Activated effector memory CD4-positive, alpha-beta T cell treated with anti-CD3 and anti-CD28 coated beads, Interleukin-2, amount 50 U/mL, for 16 hours (primary cell): ENCODE measurements at places on chromosomes 13 and 19.

DNA sequence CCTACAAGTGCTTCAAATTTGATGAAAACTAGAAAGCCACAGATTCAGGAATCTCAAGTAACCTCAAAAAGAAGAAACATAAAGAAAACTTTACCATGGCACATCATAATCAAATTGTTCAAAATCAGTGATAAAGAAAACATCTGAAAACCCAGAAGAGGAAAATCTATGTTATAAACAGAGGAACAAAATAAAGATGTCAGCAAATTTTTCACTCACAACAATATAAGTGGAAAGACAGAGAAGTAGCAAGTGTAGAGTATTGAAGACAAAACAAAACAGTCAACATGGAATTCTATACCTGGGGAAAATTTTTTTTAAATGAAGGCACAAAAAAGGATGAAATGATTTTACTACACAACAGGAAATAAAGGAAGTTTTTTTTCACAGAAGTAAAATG lies 470.9 kb downstream of the DACH1 start:
- DNase-seq = no peak

DNA sequence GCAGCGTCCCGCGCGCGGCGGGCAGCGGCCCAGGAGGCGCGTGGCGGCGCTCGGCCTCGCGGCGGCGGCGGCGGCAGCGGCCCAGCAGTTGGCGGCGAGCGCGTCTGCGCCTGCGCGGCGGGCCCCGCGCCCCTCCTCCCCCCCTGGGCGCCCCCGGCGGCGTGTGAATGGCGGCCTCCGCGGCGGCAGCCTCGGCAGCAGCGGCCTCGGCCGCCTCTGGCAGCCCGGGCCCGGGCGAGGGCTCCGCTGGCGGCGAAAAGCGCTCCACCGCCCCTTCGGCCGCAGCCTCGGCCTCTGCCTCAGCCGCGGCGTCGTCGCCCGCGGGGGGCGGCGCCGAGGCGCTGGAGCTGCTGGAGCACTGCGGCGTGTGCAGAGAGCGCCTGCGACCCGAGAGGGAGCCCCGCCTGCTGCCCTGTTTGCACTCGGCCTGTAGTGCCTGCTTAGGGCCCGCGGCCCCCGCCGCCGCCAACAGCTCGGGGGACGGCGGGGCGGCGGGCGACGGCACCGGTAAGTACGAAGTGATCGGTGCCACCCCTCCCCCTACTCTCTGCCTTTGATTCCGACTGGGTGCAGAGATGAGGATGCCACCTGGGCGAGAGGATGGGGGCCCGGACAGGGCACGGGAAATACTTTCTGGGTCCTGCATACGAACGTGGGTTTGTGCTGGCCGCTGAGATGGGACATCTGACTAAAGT lies 874 bp downstream of the TRIM28 start:
- DNase-seq = peak; percentile 92

DNA sequence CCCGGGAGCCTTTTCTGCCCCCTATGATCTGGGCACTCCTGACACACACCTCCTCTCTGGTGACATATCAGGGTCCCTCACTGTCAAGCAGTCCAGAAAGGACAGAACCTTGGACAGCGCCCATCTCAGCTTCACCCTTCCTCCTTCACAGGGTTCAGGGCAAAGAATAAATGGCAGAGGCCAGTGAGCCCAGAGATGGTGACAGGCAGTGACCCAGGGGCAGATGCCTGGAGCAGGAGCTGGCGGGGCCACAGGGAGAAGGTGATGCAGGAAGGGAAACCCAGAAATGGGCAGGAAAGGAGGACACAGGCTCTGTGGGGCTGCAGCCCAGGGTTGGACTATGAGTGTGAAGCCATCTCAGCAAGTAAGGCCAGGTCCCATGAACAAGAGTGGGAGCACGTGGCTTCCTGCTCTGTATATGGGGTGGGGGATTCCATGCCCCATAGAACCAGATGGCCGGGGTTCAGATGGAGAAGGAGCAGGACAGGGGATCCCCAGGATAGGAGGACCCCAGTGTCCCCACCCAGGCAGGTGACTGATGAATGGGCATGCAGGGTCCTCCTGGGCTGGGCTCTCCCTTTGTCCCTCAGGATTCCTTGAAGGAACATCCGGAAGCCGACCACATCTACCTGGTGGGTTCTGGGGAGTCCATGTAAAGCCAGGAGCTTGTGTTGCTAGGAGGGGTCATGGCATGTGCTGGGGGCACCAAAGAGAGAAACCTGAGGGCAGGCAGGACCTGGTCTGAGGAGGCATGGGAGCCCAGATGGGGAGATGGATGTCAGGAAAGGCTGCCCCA lies 8.5 kb upstream of the CEACAM7 start:
- peak; percentile 58 for DNase-seq

- DNase-seq = no peak
Measured at GRCh38 chr13:101942038-101942437, 459.8 kb downstream of the FGF14 start.

DNA sequence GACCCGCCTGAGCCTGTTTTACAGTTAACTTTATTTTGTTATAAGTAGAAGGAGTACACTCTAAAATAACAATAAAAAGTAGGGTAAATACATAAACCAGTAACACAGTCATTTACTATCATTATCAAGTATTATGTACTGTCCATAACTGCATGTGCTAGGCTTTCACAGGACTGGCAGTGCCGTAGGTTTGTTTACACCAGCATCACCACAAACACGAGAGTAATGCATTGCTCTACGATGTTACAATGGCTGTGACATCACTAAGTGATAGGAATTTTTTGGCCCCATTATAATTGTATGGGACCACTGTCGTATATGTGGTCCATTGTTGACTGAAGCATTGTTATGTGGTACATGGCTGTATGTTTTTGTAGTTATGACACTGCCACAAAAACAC lies 41.3 kb upstream of the SLC7A9 start:
- no peak for DNase-seq

GRCh38 chr13:93309886-93310523 lies 83.4 kb downstream of the GPC6 start:
- no peak for DNase-seq
